ENCODE measurements at places on chromosomes 2 and 18.

DNA sequence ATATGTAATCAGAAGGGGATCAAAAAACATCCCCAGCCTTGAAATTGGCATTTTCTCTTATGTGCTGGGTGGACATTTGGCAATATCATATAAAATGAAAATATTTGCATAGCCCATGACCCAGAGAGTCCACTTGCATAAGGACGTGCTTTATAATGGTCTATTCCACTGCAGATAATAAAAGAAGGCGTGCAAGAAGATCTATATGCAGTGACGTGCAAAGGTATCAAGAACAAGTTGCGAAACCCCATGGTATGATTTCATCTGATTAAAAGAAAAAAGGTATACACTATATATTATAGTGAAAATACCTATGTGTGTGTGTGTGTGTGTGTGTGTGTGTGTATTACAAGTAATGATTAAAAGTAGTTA, 8.5 kb upstream of the SLC20A1 start:
- DNase-seq: no peak

DNA sequence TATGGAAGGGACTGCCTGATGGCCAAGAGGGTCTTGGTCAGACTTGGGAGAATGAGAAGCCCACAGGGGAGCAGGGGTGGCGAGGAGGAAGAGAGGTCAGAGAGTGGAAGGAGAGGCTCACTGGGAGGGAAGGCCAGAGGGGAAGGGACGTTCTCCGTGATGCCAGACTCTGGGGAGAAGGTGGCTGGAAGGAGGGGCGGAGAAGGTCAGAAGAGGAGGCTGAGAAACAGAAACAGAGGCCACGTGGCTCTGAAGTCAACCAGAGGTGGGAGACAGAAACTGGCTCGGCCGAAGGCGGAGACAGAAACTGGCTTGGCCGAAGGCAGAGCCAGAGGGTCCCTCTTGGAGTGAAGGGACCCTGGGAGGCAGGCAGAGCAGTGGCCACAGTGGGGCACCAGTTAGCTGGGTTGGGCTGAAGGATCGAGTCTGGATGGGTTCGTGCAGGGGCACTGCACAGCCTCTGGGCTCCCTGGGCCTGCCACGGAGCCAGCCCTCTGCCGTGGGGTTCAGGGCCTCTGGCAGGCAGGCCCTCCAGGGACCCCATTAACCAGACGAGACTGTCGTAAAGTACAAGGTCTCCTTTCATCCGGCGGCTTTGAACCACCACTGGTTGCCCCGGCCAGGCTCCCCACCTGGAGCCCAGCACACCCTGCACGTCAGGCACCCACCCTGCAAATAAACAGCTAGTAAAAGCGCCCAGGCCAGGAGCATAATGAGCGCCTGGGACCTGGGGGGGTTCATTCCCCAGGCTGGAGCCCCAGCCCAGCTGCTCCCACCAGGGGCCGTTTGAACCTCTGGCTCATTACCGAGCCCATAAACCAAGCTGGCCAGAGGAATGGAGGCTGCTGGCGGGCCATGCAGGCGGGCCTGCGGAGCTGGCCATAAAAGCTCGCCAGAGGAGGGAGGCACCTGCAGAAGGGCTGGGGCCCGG, 218.8 kb downstream of the DYSF start:
- DNase-seq: no peak

DNA sequence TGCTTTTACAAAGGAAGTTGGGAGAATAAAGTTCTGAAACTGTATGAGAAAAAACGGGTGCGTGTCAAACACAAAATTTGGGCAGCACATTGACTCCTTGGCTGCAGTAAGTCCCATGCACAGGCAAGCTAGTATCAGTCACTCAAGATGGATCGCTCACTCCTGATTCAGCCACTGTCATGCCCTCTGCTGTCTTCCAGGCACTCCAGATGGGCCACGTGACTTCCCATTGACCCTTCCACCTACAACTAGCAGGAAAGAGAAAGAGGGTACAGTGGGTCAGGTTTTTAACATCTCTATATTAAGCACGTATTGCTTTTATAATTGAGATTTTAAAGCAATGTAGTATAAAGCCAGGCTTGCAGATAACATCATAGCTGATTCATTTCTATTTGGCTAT, 8.6 kb downstream of the ARHGEF33 start:
- no peak for DNase-seq

DNA sequence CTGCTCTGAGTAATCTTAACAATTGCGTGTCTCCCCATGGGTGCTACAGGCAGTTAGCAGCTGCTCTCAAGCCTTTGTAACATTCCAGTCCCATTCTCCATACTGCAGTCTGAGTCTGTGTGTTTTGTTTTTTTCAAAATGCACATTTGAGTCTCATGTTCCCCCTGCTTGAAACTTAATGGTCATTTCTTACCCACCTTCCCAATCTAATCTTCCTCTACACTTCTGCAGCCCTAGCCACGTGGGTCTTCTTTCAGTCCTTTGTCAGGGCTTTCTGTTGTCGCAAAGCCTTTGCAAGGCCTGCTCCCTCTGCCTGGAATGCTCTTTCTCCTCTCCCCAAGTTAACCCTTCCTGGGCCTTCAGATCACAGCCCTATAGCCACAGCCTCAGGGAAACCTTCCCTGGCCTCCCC, 24.5 kb downstream of the ELAC1 start:
- DNase-seq: no peak

- no peak for DNase-seq
Observed at GRCh38 chr2:236088368-236089057, 79.7 kb downstream of the GBX2 start.

GRCh38 chr2:3214806-3215404, 162.7 kb downstream of the EIPR1 start:
- no peak for DNase-seq

DNA sequence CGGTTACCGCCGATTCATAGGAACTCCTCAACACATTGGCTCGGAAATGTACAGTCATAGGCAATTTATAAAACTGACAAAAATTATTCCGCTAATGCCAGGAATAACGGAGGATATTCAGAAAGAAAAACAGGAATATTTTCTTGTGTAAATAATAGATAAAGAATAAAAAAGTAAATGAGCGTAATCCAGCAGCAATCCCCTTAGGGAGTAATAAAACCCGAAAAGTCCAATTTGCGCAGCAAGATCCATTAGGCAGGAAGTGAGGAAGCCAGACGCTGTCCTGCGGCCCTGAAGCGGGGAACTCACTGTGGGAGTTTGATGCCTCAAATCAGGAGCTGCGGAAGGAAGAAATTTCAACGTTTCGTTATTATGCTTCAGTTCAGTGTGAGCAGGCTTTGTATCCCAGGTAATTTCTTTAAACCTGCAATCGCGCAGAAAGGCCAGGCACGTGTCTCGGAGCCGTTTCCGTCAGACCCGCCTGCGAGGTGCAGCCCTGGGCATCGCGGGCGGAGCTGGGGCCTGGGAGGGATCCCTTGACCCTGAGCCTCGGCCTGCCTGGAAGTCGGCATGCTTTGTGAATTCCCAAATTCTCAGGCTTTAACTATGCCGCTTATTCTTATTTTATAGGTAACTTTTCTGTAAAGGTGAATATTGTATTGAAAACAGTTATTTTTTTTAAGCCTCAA, 180.9 kb upstream of the ALKAL2 start:
- DNase-seq: no peak

- DNase-seq: no peak
Observed at GRCh38 chr2:119691189-119691588, 12.2 kb downstream of the TMEM177 start.

DNA sequence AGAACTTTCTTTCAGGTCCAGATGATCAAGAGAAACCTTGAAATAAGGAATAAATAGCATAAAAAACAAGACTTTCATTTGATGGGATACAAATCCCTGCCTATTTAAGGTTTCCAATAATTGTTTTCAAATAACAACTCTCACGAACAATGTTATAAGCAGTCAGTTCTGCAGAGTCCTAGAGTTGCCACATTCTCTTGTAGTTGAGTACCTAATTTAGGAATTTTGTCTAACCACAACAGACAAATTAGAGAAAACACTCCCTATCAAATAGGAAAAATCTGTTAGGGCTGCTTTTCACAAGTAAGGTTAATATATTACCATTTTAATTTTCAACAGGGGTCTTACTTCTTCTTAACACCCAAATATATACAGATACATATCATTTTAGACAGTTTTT, 130.1 kb upstream of the CDH20 start:
- no peak for DNase-seq

- DNase-seq: no peak
Observed at GRCh38 chr2:112881217-112881985, 29.6 kb upstream of the IL37 start.

GRCh38 chr2:167134381-167135072, 246.2 kb downstream of the XIRP2 start:
- DNase-seq: no peak

DNA sequence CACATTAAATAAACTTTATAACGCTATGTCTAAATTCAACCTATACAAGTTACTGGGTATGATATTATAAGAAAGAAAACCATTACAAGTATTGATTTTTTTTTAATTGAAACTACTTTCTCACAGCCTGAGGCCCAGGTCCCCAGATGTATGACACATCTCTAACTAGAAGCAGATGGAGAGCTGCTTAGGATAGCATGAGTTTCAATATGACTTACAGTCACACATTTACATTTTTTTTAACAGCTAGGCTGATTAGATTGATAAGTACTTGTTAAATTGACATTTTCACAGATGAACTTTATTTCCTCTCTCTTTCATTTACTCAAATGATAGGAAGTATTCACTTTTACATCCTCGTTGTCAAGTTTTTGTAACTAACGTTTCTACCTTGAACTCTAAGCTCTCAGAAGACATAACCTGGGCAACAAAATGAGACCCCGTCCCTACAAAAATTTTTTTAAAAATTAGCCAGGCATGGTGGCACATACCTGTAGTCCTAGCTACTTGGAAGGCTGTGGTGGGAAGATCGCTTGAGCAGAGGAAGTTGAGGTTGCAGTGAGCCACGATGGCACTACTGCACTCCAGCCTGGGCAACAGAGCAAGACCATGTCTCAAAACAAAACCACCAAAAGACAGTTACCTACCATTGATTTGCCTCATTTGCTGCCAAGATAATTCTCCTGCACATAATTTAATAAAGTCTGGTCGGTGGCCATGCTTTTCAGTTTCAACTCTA, 52.4 kb downstream of the STK39 start:
- no peak for DNase-seq

- no peak for DNase-seq
Observed at GRCh38 chr2:231161252-231161839, 36.5 kb upstream of the HTR2B start.

DNA sequence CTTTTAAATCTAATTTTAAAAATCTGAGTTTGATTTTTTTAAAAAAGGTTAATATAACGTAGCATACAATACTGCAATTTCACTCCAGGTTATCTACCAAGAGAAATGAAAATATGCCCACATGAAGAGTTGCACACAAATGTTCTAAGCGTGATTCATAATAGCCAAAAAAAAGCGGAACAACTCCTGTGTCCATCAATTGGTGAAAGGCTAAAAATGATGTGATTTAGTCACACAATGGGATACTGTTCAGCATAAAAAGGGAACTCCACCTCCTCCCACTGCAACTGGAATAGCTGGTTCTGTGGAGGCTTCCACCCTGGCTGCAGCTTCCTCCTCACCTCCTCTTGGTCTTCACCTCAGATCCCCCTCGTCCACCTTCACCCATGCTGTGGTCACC, 132.8 kb downstream of the PIK3C3 start:
- no peak for DNase-seq

DNA sequence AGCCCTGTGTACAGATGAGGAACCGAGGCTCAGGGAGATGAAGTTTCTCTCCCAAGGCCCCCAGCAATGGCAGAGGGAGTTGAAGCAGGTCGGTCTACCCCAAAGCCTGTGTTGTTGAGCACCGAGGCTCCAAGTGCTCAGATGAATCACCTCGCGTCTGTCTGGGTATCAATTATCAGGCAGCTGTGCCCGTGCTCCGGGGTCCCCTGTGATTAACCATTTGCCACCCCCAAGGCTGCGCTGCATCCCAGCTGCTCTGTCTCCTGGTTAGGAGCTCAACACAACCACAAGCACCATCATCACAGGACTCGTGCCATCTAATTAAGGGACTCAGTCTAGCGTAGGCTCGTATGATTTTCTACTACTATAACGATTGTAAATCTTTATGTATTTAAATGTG, 27.1 kb downstream of the LIPG start:
- DNase-seq: no peak

GRCh38 chr2:190838492-190838910, 42.1 kb upstream of the GLS start:
- no peak for DNase-seq

All from SHP77 treated with DMSO at 0.1 percent for 48 hours (cell line).